IPS-NIHi11 (cell line): ENCODE measurements at places on chromosomes 3 and 15.

- DNase-seq = no peak
These were observed 218.8 kb downstream of the OSBPL10 start for GRCh38 chr3:31762097-31762764.

GRCh38 chr3:26683902-26684301 is 61.3 kb downstream of the LRRC3B start:
- DNase-seq = no peak

GRCh38 chr15:74799255-74799855 is 13.3 kb upstream of the LMAN1L start:
- DNase-seq = no peak

- no peak for DNase-seq
These were observed 14.1 kb downstream of the KCNMB3 start for GRCh38 chr3:179236669-179237301.

DNA sequence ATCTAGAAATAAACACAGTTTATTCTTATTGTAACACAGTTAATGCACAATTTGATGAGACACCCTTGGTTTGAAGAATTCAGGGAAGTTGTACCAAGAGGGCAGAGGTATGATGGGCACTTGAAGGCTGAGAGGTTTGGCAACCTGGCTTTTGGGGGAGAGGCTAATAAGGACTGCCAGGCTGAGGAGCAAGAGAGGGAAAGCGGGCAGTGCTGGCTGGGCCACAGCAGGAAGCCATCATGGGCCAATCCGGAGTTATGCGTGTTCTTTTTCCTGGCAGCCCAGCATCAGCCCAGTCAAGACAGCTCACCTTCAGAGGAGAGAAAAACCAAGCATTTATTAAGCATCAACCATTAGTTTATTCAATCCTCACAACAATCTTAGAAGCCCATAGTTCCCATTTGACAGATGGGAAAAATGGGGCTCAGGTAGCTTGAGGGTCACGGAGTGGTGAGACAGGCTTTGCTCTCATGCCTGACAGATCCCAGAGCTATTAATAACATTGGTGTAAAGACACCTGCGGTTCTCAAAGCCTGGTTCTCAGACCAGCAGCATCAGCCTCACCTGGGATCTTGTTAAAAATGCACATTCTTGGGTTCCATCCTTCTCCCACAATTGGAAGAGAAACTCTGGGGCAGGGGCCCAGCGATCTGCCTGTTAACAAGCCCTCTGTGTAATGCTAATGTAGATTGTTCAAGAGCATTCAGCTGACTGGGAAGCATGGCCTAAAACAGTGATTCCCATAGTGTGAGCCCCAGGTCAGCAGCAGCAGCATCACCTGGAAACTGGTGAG is 183.7 kb downstream of the NTRK3 start:
- peak; percentile 26 for DNase-seq

- DNase-seq = no peak
These were observed 21.9 kb downstream of the KY start for GRCh38 chr3:134628884-134629283.

- DNase-seq = no peak
These were observed 148.9 kb upstream of the ABI3BP start for GRCh38 chr3:101142160-101142559.

- DNase-seq = no peak
These were observed 630 bp downstream of the KIF15 start for GRCh38 chr3:44762170-44762677.

GRCh38 chr3:27677565-27677964 is 44.6 kb downstream of the EOMES start:
- DNase-seq = no peak

GRCh38 chr3:130662501-130662996 is 84.1 kb downstream of the PIK3R4 start:
- no peak for DNase-seq

DNA sequence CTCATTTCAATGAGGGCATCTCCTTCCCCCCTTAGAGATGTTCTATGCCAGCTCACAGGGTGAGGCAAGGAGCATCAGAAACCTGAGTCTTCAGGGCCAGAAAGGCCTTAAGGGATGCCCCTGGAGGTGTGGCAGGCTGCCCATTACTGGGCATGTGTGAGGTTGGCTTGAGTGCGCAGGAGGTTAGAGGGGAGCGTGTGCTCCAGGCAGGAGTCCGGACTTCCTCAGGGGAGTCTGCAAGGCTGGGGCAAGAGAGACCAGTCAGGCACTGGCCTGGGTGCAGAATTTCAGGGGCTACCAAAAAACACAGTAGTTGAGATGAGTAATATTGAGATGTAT is 1.9 kb downstream of the LOXL1 start:
- no peak for DNase-seq
